Fibroblast of skin of left quadriceps (primary cell): ENCODE measurements at places on chromosomes 11 and 22.

DNA sequence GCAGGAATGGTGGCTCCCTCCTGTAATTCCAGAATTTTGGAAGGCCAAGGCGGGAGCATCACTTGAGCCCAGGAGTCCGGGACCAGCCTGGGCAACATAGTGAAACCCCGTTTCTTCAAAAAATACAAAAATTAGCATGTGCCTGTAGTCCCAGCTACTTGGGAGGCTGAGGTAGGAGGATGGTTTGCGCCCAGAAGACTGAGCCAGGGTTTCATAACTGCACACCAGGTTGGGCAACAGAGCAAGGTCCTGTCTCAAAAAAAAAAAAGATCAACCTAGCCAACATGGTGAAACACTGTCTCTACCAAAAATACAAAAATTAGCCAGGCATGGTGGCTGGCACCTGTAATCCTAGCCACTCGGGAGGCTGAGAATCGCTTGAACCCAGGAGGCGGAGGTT is 6.4 kb downstream of the A4GALT start:
- DNase-seq, result no peak

DNA sequence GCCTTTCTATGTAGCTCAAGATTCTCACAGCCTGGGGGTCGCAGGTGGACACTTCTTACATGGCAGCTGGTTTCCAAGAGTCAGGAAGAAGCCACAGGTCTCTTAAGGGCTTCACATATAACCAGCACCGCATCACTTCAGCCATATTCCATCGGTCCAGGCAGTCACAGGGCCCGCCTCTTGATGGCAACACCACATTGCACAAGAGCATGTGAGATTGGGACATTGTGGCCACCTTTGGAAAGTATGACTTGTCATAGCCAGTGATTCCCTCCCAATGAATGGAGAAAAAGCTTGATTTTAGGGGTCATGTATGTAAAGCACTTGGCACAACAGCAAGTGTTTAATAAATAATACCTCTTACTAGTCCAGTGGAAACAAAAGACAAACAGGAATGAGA is 98.3 kb downstream of the NCAM1 start:
- DNase-seq, result no peak

- DNase-seq, result no peak
Measured at GRCh38 chr11:93512073-93512475, 31.1 kb downstream of the SMCO4 start.

- DNase-seq, result no peak
Measured at GRCh38 chr11:15589070-15589626, 474.4 kb downstream of the INSC start.

DNA sequence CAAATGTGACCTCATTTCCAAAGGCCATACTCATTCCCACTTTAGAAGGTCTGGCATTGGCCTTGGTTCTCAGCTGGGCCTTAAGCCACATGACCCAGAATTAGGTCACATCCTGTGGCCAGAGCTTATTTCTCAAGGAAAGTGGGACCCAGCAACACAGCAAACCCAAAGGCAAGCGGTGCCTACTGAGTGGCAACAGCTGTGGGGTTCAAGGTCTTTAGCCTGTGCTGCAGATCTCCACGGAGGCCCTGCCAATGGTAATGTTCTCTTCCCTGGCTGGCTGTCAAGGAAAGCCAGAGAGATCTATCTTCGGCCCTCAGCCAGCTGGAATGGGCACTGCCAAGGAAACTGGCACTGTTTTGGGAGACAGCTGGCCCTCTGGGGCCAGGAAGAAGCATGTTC is 41.5 kb upstream of the TP53I11 start:
- no peak for DNase-seq

- DNase-seq, result no peak
Measured at GRCh38 chr11:18853086-18853720, 61.6 kb upstream of the PTPN5 start.

- no peak for DNase-seq
Measured at GRCh38 chr22:35514366-35514765, 26.3 kb upstream of the RASD2 start.

DNA sequence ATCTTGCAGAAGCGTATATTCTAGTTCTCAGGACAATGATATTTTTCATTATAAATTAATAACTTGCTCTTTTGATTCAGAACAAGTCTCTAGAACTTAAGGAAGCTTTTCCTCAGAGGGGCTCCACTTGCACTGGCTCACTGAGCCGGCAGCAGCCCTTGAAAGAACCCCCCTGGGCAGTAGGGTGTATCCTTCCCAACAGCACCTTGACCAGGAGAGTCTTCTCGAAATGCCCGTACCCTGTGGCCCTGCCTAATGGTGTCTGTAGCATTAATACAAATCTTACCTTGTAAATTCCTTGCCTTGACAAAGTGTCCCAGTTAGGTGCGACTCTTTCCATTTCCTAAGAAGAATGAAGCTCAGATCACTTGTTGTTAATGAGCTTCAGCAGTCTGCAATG is 13.5 kb downstream of the PSMD13 start:
- DNase-seq, result no peak

DNA sequence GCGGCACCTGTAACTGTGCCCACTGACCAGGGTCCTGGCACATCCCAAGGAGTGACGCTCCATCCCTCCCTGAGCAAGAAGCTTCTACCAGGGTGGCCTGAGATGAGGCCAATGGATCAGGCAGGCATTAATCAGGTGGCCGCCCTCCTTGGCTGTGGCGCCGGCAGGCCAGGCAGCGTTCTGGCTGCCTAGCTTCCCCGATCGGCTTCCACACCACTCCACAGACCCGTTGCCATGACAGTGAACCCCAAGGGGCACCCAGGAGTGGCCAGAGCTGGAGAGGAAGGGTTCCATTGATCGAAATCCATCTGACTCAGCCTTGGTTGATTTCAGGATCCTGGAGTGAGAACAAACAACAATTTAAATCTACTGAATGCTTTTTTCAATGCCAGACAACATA is 20.5 kb downstream of the LRRC55 start:
- no peak for DNase-seq

DNA sequence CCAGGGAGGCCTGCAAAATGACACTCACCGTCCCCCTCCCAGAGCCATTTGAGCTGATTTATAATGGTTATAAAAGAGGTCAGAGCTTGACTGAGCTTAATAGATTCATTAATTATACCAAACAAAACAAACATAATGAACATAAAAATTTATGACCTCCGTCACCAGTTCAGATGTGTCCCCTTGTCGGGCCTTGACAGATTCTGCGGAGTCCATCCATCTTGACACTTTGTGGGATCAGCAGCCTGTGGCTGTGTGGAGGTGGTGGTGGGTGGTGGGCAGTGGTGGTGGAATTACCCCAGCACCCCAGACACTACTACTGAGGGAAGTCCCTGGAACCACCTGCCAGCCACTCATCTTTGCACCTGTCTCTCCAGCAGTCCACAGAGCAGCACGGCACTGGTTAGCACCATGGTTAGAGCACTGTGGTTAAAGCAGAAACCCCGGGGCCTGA is 83.5 kb downstream of the DSCAML1 start:
- no peak for DNase-seq

DNA sequence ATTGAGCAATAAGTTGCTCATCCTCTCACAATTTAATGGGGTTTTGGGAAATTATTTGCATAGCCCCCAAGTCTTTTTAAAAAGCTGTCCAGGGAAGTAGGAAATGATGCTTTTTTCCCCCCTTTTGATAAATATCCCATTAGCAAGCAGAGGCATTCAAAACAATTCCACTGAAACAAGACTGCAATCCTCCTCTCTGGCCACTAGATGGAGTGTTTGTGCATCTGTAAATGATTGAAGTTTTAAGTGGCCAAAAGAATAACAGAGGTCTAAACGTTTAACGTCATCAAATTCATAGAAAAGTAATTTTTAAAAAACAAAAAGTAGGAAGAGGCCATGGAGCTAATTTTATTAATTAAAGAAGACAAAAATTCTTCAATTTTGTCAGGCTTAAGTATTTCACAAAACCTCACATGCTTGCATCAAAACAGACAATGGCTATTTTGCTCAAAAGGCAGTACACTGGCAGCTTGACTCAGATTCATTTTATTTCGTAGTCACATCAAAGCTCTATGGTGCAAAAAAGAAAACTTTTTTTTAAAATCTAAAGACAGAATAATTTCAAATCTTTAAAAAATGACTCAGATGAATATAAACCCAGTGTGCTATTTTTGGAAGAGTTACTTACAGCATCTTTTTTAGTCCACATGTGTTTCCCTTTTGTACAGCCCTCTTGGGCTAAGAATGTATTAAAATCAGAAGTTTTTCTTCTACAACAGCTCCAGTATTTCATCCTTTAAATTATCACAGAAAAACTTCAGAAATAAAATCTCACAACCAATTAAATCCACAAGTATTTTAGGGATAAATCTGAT is 17.8 kb downstream of the CHORDC1 start:
- DNase-seq, result peak; percentile 37

- DNase-seq, result no peak
Measured at GRCh38 chr11:94776351-94777321, 8.5 kb downstream of the AMOTL1 start.

DNA sequence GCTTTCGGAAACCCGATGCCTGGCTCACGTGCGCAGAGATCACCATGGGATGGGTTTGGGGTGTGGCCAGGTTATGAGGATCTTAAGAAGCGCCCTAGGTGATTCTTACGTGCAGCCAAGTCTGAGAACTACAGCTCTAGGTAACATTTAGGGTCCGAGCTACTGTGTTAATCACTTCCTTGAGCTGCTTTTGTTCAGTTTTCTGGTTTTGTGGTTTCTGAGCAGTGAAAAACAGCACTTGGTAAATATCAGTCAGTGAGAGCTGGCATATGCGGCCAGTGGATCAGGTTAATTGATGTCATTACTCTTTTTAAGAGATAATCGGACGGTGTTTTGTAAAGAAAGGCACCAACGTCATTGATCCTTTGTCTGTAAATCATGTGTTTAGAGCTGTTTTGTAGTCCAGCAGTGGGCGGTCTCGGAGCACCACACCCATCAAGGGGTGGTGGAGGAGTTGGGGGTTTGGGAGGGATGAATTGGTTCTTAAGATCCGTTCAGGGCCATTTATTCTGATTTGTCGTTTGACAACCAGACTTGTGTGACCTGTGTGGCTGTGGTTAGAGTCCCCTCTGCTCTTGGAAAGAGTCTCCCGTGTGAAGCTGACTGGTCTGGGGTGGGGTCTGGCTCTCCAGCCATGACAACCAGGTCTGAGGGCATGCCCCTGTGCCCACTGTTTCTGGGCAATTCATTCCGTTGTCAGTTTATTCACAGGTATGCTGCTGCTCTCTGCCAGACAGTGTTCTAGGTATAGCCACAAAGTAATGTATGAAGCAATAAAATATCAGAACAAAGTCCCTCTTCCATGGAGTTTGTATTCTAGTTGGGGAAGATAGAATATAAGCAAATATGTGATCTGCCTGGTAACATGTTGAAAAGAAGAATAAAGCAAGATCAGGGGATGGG is 61.9 kb upstream of the SORL1-AS1 start:
- no peak for DNase-seq

- DNase-seq, result no peak
Measured at GRCh38 chr22:38017272-38017920, 33.0 kb upstream of the SOX10 start.

DNA sequence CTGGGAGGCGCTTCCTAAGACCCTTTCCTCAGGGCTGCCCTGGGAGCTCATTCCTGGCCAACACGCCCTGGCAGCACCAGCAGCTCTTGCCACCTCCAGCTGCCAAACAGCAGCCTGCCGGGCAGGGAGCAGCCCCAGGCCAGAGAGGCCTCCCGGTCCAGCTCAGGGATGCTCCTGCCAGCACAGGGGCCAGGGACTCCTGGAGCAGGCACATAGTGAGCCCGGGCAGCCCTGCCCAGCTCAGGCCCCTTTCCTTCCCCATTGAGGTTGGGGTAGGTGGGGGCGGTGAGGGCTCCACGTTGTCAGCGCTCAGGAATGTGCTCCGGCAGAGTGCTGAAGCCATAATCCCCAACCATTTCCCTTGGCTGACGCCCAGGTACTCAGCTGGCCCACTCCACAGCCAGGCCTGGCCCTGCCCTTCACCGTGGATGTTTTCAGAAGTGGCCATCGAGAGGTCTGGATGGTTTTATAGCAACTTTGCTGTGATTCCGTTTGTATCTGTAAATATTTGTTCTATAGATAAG is 7.6 kb downstream of the SLC39A13 start:
- peak; percentile 86 for DNase-seq

DNA sequence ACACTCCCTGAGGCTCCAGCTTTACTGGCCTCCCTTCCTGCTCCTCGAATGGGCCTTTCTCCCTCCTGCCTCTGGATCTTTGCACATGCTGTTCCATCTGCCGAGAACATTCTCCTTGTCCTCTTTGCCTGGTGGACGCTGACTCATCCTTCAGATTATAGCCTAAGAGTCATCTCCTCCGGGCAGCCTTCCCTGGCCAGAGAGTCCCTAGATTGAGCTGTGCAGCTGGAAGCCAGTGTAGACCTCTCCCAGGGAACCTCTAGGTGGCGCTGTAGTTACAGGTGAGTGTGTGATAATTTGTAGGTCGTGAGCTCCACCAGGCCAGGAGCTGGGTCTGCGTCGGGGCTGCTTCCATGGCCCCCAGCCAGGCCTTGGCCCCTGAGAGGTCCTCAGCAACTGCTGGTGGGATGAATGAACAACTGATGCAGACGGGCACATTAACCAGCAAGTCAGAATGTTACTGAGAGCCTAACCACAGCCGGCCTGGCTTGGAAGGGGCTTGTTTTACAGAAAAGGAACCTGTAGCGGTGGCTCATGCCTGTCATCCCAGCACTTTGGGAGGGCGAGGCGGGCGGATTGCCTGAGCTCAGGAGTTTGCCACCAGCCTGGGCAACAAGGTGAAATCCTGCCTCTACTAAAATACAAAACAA is 8.7 kb downstream of the PNPLA5 start:
- no peak for DNase-seq

DNA sequence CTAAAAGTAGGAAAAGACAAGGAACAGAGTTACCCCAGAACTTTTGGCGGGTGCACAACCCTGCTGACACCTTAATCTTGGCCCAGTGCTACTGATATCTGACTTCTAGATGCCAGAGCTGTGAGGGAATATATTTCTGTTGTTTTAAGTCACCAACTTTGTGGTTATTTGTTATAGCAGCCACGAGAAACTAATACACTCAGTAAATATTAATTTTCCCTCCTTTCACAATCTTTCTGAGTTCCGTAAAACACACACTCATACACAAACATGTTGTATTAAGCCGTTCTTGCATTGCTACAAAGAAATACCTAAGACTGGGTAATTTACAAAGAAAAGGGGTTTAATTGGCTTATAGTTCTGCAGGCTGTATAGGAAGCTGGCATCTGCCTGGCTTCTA is 16.1 kb upstream of the ZDHHC13 start:
- DNase-seq, result no peak

- no peak for DNase-seq
Measured at GRCh38 chr11:130457623-130458409, 9.4 kb downstream of the ADAMTS15 start.

GRCh38 chr11:108775324-108775723 is 110.5 kb downstream of the DDX10 start:
- DNase-seq, result no peak

DNA sequence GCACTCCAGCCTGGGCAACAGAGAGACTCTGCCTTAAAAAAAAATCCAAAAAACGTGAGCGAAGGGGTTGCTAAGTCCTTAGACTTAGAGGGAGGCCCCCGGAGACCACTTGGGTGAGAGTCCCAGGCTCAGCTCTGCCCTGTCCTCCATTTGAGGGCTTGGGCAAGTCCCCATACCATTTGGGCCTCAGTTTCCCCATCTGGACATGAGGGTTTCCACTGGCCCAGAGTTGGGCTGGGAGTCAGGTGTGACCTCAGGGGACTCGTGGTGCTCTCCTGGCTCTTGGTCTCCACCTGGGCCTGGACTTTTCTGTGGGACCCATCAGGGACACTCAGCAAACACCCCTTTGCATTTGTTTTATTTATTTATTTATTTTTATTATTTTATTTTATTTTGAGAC is 35.2 kb upstream of the CSNK1E start:
- no peak for DNase-seq
